ENCODE measurements at places on chromosomes 2 and 18.

- DNase-seq = no peak
Measured at GRCh38 chr2:148968301-148968700, 70.2 kb upstream of the LYPD6B start.

DNA sequence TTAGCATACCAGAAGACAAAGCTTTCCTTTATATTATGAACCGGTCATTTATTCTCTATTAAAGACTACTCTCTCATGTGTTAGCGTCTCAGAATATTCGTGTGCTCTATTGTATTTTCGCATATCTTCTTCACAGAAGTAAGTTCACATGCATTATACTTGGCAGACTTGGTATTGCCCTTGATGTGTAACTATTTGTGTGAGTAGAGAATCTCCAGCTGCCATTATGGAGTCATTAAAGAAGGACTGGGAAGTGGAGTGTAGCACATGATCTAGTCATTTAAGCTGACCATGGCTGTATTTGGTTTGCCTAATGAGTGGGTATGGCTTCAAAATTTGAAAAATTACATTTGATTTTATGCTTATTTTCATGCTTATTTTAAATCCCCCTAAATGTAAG lies 92.9 kb downstream of the TTC27 start:
- DNase-seq = no peak

DNA sequence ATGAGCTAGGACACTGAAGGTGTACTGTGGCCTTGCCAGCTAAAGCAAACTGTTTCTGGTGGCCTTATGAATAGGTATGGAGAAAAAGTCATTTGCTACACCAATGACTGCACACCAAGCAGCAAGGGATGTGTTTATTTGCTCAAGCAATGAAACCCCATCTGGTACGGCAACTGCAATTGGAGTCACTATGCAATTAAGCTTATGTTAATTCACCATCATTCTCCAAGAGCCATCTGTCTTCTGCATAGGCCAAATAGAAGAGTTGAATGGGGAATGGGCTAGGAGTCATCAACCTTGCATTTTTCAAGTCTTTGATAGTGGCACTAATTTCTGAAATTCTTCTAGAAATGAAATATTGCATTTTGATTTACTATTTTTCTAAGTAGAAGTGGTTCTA lies 372.0 kb downstream of the KCNJ3 start:
- no peak for DNase-seq

- no peak for DNase-seq
Measured at GRCh38 chr2:128520791-128521190, 202.1 kb upstream of the HS6ST1 start.

Measured in stimulated activated CD8-positive, alpha-beta memory T cell treated with anti-CD3 and anti-CD28 coated beads, Interleukin-15, amount 100 ng/mL, for 4 hours (primary cell).